Amygdala (tissue), 56 donors: ENCODE measurements at places on chromosomes 6 and 20.

DNA sequence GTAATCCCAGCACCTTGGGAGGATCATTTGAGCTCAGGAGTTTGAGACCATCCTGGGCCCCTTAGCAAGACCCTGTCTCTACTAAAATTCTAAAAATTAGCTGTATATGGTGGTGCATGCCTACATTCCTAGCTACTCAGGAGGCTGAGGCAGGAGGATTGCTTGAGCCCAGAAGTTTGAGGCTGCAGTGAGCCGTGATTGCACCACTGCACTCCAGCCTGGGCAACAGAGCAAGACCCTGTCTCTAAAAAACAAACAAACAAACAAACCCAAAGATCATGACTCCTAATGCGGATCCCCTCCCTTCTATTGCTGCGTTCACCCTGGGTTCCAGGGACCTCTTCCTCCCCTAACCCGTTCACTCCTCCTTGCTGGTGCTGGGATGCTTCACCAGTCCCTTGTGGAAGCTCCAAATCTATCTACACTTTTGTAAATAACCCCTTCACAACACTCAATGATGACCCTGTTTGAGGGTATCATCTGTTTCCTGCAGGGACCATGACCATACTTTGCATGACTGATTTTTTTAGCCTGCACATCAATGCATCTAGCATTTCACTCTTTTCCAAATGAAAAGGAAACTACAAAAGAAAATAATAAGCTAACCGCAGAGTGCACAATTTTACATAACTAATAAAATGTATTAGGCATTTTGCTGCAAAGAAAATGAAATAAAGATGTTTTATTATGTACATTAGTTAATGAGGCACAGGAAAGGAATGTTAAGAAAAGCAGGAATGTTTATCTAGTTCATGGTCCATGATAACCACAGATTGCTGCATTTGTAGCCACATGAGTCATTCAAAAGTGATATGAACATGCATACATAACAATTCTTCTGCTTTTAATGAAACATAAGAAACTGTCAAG, 30.5 kb upstream of the IPCEF1 start:
- DNase-seq: no peak

GRCh38 chr6:134594881-134595280, 277.0 kb upstream of the SGK1 start:
- DNase-seq: no peak

DNA sequence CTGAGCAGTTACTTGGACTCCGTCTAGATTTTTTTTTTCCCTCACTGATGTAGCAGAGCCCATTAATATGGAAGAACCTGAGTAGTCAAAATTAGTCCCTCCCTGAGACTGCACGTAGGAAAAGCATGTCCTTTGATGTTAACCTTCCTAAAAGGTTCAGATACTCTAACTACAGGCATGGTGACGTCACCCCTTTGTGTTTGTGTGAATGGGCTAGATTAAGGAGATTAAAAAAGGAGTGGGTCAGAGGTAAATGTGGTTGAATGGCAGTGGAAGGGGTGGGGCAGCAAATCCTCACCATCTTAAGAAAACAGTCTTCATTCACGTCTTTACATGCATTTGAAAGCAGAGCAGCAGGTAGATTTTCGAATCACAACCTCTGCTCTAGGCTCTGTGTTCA, 521.1 kb downstream of the TFAP2B start:
- no peak for DNase-seq

- no peak for DNase-seq
Observed at GRCh38 chr20:57473246-57474048, 51.5 kb downstream of the CTCFL start.

GRCh38 chr6:144150710-144151657, 667 bp downstream of the STX11 start:
- no peak for DNase-seq

DNA sequence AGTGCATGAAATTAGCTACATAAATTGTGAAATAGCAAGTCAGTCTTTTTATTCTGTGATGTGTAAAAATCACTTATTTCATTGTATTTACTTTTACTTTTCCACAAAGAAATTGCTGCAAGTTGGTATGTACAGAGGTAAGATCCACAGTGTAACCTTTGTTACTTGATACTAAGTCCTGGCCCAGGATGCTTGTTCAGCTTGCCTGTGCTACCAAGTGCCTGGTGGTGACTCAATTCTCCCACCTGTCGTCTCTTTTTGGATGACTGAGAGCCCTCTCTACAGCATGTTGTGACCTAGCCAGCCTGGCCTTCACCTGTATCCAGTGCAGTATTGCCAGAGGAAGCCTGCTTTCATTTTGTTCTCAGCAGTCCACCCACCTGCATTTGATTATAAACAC, 54.9 kb downstream of the ANKRD6 start:
- no peak for DNase-seq

- DNase-seq: no peak
Observed at GRCh38 chr20:6492271-6493055, 275.0 kb upstream of the BMP2 start.

GRCh38 chr6:52253494-52253893, 9.2 kb upstream of the IL17F start:
- DNase-seq: no peak

- no peak for DNase-seq
Observed at GRCh38 chr6:148491638-148492251, 149.1 kb downstream of the SASH1 start.

GRCh38 chr6:80930376-80930775, 822.1 kb downstream of the TENT5A start:
- DNase-seq: no peak

DNA sequence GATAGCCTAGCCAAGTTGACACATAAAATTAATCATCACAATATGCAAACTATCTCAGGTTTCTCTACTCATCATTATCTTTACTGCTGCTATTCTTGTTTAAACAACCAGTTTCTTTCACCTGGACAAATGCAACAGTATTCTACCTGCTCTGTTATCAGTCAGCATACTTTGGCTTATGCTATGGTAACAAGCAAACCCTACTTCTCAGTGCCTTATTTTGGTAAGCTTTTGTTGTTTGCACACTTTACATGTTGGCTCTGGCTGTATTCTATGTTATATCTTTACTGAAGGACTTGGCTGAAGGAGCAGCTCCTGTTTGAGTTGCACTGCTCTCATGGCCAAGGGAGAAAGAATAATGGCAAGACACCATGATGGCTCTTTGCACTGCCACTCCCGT, 463.1 kb downstream of the EPM2A start:
- DNase-seq: no peak

GRCh38 chr20:57587989-57588377, 27.1 kb downstream of the PCK1 start:
- no peak for DNase-seq

DNA sequence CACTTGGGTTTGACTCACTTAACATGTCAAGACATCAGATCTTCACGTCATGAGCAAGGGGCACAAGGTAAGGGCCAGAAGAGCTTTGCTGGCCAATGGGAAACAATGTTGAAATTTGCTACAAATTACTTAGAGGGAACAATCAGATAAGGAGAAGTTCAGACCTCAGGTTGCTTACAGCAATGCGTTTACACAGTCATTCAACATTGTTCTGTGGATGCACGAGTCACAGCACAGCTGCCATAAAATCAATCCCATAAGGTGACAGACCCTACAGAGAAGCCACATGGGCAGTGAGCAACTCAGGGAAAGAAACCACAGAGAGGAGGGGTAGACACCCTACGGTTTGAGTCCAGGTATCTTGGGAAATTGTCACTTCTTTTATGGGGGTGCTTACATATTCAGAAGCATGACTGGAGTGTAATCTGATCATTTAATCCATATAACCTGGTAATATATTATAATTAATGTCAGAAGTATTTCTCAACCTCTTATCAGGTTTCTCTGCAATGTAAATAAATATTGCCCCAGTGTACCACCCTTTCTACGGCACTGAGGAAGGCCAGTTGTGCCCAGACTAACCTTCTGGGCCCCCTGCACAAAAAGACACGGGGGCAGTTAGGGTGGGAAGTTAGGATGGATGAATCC, 2.3 kb upstream of the SLC22A2 start:
- DNase-seq: no peak

DNA sequence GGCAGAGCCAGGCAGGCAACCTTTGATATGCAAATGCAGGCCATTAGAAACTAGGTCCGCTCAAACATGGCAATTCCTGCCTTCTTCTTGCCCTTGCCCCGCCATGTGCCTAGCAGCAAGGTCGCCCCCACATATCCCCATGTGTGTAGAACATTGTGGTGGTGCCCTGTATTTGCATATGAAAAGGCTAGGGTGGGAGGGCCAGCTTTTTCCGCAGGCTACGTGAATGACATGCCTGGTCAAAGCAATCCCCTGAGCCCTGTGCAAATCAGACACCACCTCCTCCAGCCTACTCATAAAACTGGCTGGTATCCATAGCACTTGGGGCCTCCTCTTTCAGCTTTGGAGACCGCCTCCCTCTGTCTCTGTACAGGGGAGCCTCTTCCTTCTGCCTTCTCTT, 31.6 kb downstream of the GSTA2 start:
- no peak for DNase-seq

DNA sequence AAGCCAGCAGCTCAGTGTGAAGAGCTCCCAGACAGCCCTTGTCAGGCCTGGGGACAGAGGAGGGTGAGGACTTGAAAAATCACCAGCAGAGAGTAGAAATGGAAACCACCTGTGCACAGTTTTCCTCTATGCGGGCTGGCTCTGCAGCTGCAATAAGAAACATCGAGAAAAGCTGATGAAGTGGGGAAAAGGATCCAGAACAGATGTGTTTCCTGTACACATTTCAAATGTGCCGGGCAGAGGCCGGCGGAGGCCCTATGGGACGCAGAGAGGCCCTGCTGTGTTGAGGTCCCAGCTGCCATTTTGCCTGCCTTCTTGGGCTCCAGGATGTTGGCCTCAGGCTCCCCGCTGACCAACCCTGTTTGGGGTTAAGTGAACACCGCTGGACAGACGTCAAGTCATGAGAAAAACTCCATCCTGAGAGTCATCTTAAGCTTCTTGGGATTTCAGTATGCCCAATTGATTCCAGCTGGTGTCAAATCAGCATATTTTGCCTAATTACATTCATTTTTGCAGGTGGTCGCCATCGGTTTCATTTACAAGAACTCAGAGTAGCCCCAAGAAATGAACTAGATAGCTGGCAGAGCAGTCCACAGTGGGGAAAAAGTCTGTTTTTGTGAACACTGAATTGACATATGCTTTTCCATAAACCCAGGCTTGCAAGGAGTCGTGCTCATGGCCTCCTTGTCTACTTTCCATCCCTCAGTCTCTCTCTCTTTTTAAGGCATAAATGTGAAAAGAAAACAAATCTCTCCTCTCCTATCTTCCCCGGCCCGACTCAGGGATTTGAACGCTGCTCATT, 150.4 kb upstream of the PHACTR3 start:
- DNase-seq: no peak

DNA sequence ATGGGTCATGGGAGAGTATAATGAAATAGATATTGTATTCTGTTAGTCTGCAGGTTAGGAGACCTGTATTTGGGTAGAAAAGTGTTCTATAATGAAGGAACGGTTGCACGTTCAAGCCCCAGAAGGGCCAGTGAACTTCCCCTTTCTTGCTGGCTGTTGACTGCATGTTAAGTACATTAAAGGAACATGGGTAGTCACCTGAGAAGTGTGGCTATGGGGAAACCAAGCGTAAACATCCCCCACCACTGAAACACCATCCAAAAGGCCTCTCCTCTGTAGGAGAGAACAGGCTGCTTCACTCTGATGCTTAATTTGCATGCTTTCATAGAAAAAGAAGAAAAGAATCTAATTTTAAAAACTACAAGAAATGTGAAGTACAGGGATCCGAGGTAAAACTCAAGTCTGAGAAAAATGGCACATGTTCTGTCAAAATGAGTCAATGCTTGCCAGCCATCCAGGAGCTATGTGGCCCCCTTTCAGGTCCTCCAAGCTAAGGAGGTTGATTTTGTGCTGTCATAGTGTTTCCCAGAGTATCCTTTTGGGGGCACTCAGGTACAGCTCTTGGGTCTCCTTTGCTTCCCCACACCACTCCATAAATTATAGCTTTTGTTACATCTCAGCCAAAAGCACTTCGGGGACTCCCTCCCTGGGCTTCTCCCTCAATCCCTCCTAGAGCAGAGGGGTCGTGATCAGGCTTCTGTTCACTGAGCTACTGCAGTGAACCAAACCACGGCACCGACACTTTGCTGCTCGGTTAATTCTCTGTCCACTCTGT, 283.7 kb upstream of the AGPAT4 start:
- DNase-seq: no peak

DNA sequence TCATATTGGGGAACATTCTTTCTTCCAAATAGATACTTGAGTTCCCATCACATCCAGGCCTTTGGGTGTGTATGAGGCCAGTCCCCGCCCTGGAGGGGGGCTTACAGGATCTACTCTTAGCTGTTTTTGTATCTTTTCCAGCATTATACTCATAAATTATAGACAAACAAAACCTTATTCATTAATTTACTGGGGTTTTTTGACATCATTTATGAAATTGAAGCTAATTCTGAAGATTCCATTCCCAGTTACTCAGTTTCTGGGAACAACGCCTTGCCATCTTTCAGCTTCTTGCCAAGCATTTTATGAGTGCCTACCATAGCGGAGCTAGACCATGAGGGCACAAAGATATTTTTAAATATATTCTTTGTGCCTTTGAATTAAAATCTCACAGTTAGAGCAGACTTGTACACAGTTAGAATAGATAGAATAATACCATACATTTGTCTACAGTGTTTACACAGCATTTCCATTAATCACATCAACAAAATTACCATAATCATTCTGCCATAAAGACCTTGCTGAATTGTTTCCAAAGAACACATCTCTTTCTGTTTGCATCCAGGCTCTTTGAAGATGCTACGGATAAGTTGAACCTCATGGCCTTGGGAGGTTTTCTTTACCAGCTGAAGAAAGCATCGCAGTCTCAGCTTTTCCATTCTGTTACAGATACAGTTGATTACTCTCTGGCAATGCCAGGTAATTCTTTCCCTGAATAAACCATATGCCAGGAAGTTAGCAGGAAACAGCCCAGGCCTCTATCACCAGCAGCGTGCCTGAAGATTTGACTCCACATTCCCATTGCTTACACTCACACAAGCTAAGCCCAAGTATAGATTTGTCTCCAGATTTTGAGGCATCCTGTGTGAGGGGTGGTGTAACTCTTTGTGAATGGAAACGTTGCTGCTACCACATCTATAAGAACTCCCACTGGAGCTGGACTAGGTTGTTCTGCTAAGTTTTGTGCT, 75.4 kb upstream of the PBOV1 start:
- DNase-seq: no peak

- peak; percentile 71 for DNase-seq
Observed at GRCh38 chr20:18001131-18001921, 32.5 kb downstream of the MGME1 start.

- no peak for DNase-seq
Observed at GRCh38 chr6:13461805-13462204, 25.6 kb downstream of the GFOD1 start.
